ENCODE measurements at places on chromosomes 16 and 17. TPM values are rescaled to one million over a fixed set of nuclear protein-coding genes. Genes with fewer than 3 reads are reported as not detected.

GRCh38 chr17:41024697-41025096 is 2.3 kb downstream of the KRTAP1-5 start:
- DNase-seq: no peak

GRCh38 chr17:49101054-49101534 is 31.5 kb upstream of the B4GALNT2 start:
- DNase-seq: peak; percentile 34

DNA sequence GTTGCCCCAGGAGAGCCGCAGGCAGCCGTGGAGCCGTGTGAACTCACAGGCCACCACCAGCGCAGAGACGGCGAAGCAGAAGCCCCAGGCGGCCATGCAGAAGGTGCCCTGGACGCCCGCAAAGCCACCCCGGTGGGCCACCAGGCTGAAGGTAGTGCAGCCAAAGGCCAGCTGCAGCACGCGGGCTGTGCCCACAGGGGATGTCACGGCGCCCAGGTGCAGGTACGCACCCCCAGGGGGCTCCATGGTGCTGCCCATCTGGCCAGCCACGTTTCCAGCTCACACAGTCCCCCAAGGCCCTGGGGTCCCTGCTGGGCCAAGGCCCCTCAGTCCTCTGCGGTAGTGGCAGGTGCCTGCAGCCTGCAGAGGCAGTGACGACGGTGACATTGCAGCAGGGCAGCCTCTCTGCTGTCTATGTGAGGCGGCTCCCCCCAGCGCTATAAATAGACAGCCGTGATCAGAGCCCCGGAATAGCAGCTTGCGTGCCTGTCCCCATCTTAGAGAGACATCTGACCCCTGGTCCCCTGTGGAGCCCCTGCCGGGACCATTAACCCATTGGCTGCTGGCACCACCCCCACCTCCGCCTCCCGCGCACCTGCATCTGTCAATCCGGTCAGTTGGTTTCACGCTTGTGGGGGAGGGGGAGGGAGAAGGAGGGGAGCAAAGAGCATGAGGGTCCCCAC is 4.5 kb upstream of the PYCR1 start:
- DNase-seq: no peak

The PLA2G10 gene
- total RNA-seq: not detected

GRCh38 chr16:25699069-25699468 is 7.3 kb downstream of the HS3ST4 start:
- no peak for DNase-seq

The HNF1B gene
- total RNA-seq: 7.0 TPM

- no peak for DNase-seq
Observed at GRCh38 chr16:3706253-3707012, 10.9 kb downstream of the TRAP1 start.

- DNase-seq: peak; percentile 60
Observed at GRCh38 chr17:21119247-21119918, 7.4 kb upstream of the DHRS7B start.

DNA sequence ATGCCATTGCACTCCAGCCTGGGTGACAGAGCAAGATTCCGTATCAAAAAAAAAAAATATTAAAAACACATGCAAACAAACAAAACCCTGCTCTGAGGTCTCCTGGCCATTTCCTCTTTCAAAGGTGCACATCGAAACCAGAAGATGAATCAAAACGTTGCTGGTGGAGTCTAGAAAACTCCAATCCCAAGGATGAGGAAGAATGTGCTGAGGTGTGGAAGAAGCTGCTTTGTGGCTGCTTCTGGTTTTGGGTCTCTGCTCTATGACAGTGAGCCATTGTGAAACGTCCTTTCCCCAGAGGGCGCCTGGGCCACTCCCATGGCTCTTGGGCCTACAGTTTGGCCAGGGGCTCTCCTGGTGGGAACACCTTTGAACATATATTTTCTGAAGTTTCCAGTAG is 112.6 kb downstream of the IRF8 start:
- DNase-seq: no peak

The LRRC37A gene
- 3.3 TPM for total RNA-seq

DNA sequence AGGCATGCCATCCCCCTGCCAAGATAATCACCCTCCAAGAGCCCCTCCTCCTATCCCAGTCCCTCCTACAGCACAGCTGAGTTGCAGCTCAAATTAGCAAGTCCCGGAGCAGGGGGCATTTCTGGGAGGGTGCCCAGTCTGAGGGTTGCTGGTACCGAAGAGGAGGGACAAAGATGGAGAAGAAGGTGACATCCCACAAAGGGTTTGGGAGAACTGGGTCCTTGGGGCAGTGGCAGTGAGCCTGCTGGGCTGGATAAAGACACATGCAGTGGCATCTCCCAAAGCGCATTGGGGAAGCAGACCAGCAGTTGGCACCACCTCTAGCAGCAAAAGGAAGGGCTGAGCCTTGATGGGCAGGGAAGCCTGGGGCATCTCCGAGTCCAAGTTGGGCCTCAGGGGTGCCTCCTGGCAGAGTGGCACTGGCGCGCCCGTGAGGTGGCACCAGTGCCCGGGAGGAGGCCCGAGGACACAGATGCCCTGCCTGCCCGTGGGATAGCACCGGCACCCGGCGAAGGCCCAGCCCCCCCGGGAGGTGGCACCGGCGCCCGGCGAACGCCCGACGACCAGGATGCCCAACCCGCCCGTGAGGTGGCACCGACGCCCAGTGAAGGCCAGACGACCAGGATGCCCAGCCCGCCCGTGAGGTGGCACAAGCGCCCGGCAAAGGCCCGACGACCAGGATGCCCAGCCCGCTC is 622 bp downstream of the TOM1L2 start:
- peak; percentile 21 for DNase-seq

The CACNG1 gene
- 0.74 TPM for total RNA-seq

The MYOCD gene
- 43.8 TPM for total RNA-seq

DNA sequence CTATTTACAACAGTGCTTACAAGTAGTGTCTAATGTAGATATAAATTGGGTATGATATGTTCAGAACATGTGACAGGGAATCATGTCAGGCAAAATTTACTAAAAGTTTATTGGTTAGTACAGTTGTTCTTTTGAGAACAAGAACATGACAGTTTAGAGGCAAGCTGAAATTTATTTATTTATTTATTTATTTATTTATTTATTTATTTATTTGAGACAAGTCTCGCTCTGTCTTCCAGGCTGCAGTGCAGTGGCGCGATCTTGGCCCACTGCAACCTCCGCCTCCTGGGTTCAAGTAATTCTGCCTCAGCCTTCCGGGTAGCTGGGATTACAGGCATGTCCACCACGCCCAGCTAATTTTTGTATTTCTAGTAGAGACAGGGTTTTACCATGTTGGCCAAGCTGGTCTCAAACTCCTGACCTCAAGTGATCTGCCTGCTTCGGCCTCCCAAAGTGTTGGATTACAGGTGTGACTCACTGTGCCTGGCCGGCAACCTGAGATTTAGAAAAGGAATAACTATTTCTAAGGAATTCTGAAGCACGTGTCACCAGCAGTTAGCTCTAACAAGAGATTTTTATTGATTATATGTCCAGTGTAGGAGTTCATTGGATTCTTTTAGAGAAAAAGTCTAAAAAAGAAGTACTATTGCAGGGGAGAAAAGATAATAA is 24.9 kb downstream of the MRTFB start:
- no peak for DNase-seq

DNA sequence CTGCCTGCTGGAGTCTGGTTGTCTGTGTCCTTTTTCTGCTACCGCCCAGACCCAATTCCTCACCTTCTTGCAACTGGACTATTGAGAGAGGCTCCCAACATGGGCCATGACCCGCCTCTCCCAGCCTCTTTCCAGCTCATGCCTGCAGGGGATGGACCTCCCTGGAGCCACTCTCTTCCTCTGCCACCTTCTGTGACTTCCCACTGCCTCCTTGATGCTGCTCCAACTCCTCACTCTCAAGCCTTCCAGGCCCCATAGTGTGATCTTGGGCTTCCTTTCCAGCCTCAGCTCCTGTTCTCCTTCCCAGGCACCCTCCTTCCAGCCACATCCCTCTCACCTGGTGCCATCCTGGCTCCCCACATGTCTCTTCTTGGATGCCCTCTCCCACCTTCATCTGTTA is 11.1 kb downstream of the ZNF768 start:
- DNase-seq: no peak

- DNase-seq: no peak
Observed at GRCh38 chr17:67982034-67982640, 14.1 kb downstream of the C17orf58 start.

- no peak for DNase-seq
Observed at GRCh38 chr17:62017496-62017895, 47.6 kb downstream of the MED13 start.

The KRTAP17-1 gene
- not detected for total RNA-seq

- no peak for DNase-seq
Observed at GRCh38 chr16:79008036-79008868, 592.3 kb downstream of the MAF start.

DNA sequence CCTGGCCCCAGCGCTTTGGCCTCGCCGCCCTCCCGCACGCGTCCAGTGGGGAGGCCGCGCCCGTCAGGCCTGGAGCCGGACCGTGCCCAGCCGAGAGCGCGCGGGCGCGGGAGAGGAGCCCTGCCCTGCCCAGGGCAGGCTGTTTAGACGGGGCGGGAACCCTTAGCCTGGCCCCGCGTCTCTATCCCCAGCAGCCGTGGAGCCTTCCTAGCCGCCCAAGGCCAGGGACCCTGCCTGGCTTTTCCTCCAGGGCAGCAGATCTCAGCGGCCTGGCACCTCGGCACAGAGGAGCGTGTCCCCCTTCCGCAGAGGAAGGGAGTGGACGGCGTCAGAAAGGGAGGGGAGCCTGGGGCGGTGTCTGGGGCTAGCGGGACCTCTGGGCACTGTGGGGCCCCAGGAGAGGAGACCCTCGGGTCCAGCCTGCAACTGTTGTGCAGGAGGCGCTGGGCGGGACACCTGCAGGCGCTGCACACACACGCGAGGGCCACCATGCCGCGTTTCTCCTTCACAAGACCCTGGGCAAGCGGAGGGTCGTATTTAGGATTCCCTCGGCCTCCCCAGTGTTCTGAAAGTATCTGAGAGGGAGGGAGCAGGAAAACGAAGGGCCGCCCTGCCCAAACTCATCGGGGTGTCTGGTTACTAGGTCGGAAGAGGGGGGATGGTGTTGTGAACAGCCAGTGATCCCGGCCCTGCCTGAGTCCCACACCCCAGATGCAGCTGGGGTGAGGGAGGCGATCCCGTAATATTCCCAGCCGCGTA is 2.3 kb upstream of the NPTX1 start:
- no peak for DNase-seq

- DNase-seq: no peak
Observed at GRCh38 chr16:3454093-3454492, 10.6 kb downstream of the NAA60 start.

Data from prostate gland (tissue), 2 donors.